ENCODE measurements at places on chromosomes 2 and 18. TPM values are rescaled to one million over a fixed set of nuclear protein-coding genes. Genes with fewer than 3 reads are reported as not detected.

Gene SLC20A1
- 18.4 TPM for total RNA-seq

- no peak for DNase-seq
These were observed 91.9 kb downstream of the MRPS9 start for GRCh38 chr2:105129722-105130232.

- no peak for DNase-seq
These were observed 13.2 kb downstream of the ASB18 start for GRCh38 chr2:236250909-236251579.

DNA sequence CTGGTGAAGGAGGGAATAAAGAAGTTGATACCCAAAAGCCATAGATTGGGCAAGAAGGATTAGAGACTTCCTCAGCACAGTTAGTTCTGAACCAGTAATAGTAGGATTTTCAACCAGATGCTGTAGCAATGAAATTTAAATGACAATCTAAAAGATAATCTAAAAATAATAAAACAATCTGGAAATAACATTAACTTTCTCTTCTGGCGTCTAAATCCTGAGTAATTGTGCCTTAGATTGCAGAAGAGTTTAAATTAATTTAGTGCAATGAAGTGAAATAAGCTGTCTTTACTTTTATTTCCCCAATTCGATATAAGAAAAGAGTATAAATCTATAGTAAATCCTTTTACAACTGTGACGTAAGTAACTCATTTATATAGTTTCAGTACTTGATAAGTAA lies 186.8 kb upstream of the DOK6 start:
- DNase-seq, result no peak
